ENCODE measurements at places on chromosomes 6 and 20.

DNA sequence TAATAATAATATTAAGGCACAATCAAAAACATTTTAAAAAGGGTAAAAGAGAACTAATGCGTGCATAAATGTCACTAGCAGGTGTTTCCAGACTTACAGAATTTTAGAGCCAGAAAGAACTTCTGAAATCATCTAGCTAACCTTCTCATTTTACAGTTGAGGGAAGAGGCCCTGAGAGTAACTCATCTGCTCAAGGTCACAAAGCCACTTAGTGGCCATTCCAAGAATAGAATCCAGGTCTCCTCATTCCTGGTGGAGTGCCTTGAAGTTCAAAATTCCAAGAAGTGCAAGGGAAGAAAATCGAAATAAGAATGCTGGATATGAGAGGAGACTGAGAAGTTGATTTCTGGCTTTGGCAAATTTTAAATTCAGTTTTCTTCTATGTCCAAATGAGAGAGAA is 3.2 kb upstream of the KIAA0408 start:
- no peak for DNase-seq

DNA sequence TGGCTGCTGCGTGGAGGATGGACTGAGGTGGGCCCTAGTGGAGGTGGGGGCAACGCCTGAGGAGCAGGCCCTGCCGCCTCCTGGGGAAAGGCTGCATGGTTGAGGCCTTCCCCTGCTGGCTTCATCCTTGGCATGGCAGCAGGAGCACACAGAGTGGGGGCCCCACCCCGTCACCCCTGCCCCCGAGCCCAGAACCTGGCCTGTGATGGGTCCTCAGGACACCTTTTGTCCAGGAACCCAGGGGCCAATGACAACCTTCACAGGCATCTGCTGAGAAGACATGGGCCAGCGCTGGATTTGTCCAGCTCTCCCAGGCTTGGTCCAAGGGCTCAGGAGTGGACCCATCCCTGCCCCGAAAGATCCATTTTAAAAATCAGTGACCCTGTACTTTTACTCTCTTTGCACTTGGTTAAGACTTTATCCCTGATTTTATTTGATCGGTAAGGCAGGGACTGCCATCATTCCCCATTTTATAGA is 575 bp upstream of the SLC17A9 start:
- no peak for DNase-seq

- DNase-seq = no peak
Observed at GRCh38 chr20:10022625-10023024, 12.2 kb upstream of the ANKEF1 start.

- DNase-seq = no peak
Observed at GRCh38 chr20:31870726-31871617, 538 bp downstream of the TTLL9 start.

DNA sequence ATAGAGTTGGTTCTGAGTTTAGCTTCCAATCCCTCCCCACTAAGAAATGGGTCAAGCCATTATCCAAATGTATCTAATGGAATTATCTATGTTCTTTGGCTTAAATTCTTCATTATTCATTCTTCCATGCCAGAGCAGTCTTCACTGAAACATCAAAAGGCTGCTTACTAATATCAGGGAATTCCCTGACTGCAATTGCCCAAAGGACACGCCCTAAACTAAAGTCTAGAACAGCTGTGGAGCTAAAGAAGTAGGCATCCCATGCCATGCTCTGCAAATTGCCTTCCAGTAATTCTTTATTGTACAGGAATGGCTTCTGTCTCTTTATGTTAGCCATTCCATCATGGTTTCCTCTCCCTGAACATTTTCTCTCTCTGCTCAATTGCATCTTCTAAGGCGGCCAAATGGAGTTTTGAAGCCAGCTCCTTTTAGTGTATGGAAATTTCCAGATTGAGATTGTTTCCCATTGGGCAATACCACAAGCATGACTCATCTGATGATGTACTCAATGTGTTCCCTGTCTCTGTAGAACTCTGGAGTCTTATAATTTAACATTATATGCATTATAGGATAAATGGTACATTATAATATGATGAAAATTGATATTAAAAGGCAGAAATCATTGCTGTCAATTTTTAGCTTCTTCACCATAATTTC is 28.8 kb upstream of the TSHZ2 start:
- no peak for DNase-seq

- DNase-seq = no peak
Observed at GRCh38 chr6:21935142-21935541, 341.6 kb downstream of the SOX4 start.

DNA sequence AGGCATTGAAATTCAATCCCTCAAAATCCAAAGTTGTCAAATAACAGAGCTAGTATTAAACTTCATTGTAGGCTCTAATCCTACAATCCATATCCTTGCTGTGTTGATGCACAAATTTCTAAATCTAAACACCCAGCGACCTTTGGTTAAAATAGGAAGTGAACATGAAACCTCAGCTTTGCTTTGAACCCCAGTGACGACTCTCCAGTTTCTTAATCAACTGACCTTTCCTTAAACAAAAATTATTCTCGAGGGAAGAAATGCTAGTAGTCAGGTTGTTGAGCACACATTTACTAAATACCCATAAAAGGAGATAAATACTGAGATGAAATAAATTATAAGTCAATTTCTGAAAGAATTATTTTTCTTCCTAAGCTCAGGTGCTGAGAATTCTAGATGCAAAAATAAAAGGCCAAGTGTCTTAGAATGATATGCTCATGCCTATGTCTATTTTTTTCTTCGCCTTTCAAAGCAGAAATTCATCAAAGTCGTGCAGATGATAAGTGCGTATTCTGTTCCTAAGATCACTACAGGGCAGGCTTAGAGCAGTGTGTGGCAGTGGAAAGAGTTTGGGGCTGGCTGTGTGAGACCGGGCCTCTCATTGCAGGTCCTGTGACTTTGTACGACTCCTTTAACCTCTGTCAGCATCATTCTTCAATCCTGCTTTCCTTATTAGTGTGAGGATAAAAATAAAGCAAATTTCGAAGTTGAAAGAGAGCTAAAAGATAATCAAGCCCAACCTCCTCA is 208.7 kb downstream of the PRL start:
- no peak for DNase-seq

GRCh38 chr20:53291548-53291947 is 302.1 kb downstream of the ZNF217 start:
- DNase-seq = no peak
